ENCODE measurements at places on chromosomes 6 and 20.

- no peak for DNase-seq
These were observed 540.7 kb upstream of the BTBD3 start for GRCh38 chr20:11376998-11377397.

GRCh38 chr6:18602931-18603330 lies 215.8 kb downstream of the RNF144B start:
- DNase-seq = no peak

DNA sequence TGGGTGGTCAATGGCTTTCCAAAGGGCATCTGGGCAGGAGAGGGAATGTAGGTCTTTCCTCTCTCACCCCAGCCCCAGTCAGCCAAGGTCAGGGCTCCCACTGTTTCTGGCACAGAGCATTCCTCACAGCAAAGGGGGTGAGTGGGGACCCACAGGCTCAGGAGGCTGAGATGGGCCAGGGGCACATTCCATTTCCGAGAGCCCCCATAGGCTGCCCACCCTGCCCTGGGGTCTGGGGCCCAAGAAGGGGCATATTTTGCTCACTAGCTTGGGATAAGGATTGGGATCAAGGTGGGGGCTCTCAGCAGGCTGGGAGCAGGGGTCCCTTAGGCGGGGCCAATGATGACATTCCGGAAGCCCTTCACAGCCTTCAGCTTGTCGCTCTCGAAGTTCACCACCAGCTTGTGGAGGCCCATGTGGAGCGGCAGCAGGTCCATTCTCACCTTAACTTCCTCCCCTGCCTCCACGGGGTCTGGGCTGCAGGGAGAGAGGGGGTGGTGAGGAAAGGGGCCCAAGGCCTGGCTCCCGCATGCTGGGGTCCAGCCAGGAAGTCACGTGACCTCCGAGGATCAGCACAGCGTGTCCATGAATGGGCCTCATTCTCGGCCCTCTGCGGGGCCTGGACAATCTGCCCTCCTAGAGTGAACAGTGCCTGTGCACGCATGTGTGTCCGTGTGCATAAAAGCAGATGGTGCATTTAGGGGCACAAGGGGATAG lies 35.0 kb downstream of the TGM2 start:
- peak; percentile 49 for DNase-seq

- no peak for DNase-seq
These were observed 43.2 kb upstream of the BCAS1 start for GRCh38 chr20:54113566-54113965.

DNA sequence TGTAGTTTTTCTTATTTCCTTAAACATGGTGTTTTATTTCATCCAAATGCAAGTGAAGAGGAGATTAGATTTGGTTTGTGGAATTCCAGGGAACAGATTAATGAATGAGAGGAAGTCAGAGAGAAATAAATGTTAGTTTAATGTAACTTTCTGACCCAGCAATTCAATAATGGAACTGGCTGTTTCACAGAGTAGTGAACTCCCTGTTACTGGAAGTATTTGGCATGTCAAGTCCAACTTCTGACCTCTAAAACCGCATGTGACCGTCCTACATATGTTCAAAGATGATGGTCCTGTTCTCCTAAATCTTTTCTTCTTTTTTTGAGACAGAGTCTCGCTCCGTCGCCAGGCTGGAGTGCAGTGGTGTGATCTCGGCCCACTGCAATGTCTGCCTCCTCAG lies 18.7 kb downstream of the PROCR start:
- DNase-seq = no peak

- no peak for DNase-seq
These were observed at the start of gene PACSIN1 for GRCh38 chr6:34465531-34466241. Gene PACSIN1 (plus strand): TSS chr6:34466076. CDS start chr6:34526306, 60,230 bp downstream.

DNA sequence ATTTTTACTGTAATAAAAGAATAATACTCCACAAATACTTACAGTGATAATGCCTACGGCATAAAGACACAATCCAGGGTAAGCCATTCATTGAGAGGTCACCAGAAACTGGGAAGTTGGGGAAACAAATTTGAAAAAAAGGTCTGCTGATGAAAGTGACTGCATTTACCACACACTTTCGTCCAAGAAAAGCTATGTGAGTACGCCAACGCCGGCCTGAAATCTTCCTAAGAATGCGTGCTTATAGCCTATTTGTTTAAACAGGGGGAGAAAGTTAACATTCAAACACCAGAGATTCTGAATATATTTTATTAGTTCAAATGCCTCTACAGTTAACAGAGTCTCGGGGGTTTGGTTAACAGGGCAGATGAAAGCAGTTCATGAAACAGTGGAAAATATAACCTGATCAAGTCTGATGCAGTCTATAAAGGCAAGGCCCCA lies 657 bp upstream of the LTV1 start:
- no peak for DNase-seq

GRCh38 chr6:26432627-26433201 lies 7.6 kb upstream of the BTN3A3 start:
- no peak for DNase-seq

DNA sequence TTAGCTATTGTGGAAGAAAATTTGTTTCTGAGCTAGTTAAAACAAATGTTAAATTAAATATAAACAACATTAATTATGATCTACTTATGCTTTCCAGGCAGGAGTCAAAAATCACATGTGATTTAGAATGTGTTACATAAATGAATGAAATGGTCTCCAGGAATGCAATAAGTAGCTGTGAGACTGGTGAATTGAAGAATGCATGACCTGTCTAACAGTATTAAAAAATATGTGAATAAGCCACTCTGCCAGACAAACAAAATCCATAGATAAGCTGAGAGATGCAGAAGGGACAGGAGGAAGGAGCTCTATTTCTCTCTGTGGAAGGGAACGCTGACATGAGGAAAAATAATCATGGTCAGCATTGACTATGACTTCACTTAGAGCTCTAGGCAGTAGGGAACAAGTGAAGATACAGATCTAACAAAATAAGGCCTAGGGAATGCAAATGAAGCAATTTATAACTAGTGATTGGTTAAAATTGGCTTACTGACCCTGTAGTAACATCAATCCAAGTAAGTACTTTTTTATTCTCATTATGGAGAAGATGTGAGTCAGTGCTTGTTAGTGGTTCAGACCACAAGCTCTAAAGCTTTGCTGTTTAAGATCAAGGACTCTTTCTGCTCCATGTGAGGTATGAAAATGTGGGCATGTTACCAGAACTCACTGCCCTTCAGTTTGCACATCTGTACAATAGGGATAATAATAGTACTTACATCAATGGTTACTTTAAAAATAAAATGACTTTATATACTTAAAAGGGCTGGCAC lies 432.6 kb downstream of the MMUT start:
- no peak for DNase-seq

DNA sequence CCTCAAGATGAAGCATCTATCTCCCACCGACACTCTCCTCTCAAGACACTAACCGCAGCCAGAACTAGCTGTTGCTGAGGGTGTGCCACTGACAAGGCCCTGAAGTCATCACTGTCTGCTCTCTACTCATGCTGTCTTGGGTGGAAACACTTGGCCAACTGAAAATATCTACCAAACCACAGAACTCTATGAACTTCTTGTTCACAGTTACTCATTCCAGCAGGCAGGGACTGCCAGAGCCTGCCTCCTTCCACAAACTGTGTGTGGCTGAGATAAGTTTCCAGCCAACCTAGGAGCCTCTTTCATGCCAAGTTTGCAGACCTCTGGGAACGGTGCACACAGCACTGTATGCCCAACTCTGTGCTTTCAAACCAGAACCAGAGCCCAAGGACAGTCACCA lies 45.5 kb upstream of the NXT1 start:
- peak; percentile 59 for DNase-seq

DNA sequence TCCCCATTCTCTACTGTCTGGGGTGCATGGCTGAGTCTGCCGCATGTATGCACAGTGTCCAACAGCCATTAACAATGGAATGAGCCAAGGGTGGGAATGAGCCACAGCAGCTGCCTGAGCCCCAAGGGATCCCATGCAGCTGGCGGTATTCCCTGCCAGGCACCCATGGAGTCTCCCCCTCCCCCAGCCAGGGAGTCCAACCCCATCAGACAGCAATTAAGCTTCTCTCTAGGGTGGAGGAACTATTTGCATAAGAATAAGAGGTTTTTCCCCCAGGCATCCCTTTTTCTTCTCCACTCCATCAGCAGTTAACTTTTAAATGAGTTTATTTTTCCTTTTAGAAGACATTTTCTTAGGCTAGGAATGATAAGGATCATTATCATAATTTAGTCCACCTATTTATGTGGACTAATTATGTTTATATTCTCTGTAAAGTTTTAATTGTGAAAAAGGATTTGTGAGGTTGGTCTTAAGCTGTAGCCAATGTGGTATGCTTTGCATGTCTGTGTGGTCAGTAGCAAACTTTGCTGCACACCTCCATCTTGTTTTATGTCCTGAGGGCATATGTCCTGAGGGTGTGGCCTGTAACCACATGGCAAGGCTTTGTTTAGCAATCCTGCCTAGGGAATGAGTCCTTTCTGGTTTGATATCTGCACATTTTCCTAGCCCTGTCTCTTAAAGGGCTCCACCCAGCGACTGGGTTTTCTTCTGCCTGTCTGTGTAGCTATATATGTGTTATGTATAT lies 158.9 kb upstream of the OLIG3 start:
- DNase-seq = no peak

- DNase-seq = no peak
These were observed 29.8 kb downstream of the EPM2A start for GRCh38 chr6:145705561-145705960.

DNA sequence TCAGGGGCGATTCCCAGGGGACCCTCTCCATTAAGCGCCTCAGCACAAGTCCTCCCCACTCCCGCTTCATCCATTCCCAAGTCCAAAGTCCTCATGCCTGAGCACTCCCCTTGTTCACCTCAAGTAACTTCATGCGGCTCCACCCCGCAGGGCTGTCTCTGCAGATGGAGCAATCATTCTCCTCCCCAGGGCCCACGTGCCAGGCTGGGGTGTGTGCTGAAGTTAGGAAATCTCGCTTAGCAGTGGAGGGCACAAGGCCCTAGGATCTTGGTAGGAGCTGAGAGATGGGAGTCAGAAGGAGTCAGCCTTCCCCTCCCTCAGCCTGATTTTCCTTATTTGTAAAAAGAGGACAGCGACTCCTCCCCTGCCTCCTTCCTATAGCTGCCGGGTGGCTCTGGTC lies 3.5 kb downstream of the TGM3 start:
- peak; percentile 37 for DNase-seq

- no peak for DNase-seq
These were observed 28.4 kb downstream of the PAQR8 start for GRCh38 chr6:52390361-52390727.

GRCh38 chr20:34491932-34492509 lies 24.2 kb upstream of the DYNLRB1 start:
- no peak for DNase-seq

DNA sequence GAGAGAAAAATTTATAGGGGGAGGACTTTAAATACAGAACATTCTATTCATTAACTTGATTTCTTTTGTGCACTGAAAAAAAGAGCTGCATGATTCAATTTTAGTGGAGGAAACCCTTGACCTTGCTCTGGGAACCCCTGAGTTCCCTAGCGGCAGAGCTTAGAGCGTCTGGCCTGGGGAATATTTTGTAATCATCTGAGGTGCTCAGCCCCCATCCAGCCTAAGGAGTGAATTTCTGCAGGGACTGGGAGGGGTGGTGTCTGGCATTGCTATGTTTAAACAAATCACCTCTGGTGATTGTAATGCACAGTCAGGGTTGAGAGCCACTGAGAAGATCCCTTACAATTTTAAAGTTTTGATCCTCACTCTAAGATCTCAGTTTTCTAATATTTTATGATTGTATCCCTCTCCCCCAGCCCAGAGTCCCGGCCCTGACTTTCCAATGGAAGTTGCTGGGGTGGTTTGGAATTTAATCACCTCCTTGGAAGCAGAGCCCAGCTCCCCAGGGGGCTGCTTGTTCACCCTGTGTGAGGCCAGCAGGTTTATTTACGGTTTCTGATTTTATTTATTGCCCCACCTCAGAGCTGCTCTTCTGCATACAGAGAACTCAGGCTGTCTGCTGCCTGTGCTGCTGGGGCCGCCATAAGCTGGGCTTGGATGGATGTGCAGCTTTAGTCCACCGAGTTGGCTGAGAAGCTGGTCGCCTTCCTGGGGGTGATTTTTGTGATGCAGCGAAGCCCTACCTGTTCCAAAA lies 263.1 kb downstream of the LRFN2 start:
- DNase-seq = no peak

DNA sequence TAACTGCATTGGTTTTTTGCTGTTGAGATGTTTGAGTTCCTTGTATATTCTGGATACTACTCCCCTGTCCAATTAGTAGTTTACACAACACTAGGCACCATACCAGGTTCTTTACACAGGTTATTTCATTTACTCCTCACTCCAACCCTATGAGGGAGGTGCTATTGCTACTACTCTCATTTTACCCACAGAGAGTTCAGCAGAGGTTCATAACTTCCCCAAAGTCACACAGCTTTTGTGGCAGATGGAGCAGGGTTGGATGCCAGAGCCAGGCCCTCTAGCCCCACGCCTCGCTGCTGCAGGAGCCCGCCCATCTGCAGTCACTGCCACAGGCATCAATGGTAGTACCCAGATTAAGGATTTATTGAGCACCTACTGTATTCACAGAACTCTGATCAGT lies 61.7 kb upstream of the MAP3K4 start:
- no peak for DNase-seq

DNA sequence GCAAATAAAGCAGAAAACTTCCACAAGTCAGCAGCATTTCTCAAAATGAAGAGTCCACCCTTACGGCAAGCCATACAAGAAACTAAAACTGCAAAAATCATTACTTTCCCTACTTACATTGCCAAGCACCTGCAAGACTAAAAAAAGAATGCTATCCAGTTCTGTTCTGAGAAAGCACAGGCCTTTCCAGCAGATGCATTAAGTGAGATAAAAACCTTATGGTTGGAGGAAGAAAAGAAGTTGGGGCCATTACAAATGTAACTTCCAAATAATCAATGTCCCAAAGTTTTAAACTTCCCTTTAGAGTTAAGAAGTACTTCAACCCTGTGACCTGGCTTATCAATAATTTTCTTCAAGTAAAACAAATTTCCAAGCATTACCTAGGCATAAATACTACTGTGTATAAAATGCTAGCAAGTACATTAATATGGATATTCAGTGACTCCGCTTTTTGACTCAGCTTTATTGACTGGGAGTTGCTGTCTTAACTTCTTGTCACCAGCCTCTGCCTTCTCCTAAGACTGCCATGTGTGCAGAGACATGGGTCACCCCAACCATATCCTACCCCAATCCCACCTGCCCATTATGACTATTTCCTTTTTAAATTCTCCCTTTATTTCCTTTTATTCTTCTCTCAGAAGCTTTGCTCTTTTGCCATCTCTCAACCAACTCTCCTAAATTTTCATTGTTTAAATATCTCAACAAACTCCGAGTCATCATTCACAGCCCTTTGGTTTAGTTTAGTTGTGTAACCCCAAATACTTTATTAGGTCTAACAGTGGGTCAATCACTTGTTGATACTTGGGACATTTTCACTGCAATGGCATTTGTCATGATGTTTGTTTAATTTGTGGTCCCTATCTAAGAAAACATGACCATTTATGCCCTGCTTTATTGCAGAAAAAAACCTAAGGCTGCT lies 49.7 kb downstream of the SLC22A23 start:
- DNase-seq = no peak

All from lower leg skin (tissue), 4 donors.